Activated naive CD4-positive, alpha-beta T cell (primary cell): ENCODE measurements at places on chromosomes 7 and 10.

GRCh38 chr7:37415629-37416028 lies 33.0 kb downstream of the ELMO1 start:
- DNase-seq, result no peak

- DNase-seq, result no peak
Observed at GRCh38 chr7:74544706-74545469, 91.2 kb downstream of the GTF2IRD1 start.

- no peak for DNase-seq
Observed at GRCh38 chr7:51827631-51828030, 511.0 kb upstream of the COBL start.

- no peak for DNase-seq
Observed at GRCh38 chr10:132840698-132841614, 55.0 kb upstream of the NKX6-2 start.

DNA sequence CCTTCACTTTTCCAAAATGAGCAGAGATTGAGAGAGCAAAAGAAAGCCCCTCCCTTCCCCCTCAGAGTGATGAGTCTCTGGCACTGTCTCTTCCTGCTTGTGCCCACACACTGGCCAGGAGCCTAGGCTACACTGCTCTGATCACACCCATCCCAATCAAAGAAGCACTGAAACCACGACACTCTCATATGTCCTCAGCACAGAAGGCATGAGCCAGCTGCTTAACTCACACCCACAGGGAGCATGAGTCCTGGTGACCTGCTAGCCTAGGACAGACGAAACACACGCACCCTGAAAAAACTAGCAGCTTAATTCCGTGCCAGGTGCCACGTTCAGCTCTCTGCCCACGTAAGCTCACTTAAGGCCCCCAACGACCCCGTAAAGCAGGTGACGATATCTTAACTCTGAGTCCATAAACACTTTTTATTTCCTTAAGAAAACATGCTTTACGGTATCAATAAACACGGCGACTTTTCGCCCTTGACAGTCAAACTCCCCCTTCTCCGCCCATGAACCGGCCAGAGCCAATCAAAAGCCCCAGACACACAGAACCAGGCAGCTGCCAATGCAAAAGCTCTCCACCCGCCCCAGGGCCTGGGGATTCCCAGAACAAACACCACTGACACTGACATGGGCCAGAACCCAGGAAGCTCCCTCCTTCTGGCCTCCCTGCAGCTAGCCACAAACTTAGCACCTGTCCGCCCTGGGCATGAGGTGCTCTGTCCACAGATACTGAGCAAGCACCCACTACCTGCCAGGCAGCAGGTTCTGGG lies 69.0 kb downstream of the TNRC18 start:
- DNase-seq, result no peak

GRCh38 chr10:34102893-34103506 lies 712.1 kb downstream of the PARD3 start:
- DNase-seq, result no peak

GRCh38 chr7:35613150-35613549 lies 81.8 kb downstream of the HERPUD2 start:
- no peak for DNase-seq

DNA sequence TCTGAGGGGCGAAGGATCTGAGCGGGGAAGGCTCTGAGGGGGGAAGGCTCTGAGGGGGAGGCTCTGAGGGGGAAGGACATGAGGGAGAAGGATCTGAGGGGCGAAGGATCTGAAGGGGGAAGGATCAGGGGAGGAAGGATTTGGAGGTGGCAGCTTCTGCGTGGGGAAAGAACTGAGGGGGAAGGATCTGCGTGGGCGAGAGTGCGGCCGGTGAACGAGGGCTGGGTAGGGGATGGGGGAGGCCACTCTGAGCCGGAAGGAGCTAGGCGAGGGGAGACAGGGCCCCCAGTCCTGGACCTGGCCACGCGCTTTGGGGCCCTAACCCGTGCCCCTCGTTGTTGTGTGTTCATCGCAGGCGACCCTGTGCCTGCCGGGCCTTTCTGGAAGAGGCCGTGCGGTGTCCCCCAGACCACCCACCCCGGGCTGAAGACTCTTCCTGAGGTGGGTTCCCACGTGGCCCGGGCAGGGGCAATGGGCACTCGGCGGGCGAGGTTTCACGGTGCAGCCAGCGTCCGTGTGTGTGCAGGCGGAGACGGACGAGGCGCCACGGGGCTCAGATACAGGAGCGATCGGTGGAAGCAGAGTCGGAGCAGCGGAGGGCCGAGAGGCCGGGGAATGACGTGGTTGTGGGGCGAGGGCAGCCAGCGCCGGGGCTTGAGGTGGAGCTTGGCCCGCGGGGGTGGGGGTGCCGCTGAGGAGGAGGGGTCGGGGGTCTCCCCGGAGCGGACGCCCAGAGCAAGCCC lies 2.0 kb downstream of the CALY start:
- DNase-seq, result no peak
